MG63 (cell line): ENCODE measurements at places on chromosomes 3 and 15. TPM values are rescaled to one million over a fixed set of nuclear protein-coding genes. Genes with fewer than 3 reads are reported as not detected.

- no peak for DNase-seq
Measured at GRCh38 chr15:84696757-84697156, 19.2 kb downstream of the SEC11A start.

GRCh38 chr3:127193775-127194174 is 844 bp downstream of the PRR23E start:
- no peak for DNase-seq

DNA sequence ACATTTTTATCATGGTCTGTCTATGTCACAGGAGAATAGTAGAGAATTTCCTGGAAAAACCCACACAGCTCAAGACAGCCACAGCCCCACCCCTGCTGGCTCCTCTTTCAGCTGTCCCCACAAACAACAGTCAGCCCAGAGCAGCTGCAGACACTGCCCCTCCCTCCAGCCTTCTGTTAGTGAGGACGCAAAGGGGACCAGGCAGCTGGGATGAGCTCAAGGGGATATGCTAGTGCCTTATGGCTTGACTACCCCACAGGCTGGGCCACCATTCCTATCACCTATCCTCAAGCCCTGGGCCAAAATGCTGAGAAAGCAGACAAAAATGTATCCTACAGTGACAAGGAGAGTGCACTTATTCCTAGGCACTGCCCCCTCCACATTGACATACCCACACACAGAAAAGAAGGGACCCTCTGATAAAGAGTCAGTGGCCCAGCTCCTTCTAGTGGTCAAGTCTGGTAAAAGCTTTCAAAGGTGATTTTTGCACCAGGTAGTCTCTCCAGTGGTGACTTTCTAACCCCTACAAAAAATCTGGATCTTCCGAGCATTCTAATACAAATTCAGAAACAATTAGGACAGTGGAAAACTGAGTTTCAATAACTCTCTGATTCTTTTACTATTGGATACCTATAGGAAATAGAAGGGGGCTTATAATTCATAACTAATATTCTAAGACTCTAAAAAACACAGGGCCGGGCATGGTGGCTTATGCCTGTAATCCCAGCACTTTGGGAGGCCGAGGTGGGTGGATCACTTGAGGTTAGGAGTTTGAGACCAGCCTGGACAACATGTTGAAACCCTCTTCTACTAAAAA is 3.0 kb upstream of the MAP1A start:
- DNase-seq, result no peak

DNA sequence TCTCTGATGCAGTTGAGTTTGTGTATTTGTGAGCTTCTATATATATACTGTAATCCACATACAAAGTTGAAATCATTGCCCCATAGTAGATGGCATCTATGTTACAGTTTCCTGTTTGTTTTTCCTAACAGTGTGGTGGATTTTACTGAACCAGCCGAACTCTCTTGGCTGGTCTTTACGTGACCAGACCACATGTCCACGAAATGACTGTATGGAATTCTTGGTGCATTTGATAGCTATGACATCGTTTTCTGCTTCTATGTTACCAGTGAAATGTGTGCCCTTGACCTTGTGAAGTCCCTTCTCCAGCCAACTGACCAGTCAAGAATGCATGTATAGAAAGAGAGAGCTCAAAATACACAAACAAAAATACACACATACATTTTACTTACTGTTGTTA is 1.8 kb downstream of the KCNMB2 start:
- DNase-seq, result no peak

- DNase-seq, result no peak
Measured at GRCh38 chr15:60583946-60584345, 105.0 kb upstream of the ICE2 start.

- no peak for DNase-seq
Measured at GRCh38 chr15:31482122-31482922, 155.7 kb downstream of the KLF13 start.

- no peak for DNase-seq
Measured at GRCh38 chr3:160893207-160893606, 137.2 kb downstream of the PPM1L start.

- no peak for DNase-seq
Measured at GRCh38 chr3:47156396-47156795, 7.5 kb downstream of the SETD2 start.

DNA sequence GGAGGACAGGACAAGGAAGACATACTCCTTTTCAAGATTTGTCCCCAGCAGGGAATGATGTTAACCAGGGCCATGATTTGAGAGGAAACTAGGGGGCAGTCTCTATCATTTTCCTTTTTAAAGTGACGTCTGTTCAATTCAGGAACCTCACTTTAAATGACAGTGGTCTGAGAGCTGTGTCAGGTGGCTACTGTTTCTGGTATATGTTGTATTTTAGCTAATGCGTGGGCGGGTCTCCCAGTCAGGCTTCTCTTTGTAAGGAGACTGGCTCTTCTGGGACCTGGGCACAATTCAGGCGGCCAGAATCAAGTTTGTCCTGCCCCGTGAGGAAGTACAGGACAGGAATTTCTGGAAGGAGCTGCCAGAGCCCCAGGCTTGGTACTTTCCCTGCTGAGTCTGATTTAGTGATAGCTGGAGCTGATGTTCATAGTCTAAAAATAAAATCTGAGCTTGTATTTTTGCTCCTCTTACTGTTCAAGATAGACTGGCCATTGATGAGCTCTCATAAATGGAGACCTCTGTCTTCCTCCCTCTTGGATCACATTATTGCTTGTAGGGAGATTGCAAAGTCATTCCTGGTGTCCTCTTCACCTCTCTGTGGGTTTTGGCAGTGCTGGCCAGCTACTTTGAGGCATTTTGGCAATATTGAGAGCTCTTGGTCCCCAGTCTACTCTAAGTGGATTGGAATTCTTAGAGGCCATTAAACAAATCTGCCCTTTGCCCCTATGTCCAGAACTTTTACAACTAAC is 25.6 kb downstream of the SQOR start:
- peak; percentile 23 for DNase-seq

GRCh38 chr3:176430244-176431037 is 766.8 kb downstream of the TBL1XR1 start:
- peak; percentile 6 for DNase-seq

DNA sequence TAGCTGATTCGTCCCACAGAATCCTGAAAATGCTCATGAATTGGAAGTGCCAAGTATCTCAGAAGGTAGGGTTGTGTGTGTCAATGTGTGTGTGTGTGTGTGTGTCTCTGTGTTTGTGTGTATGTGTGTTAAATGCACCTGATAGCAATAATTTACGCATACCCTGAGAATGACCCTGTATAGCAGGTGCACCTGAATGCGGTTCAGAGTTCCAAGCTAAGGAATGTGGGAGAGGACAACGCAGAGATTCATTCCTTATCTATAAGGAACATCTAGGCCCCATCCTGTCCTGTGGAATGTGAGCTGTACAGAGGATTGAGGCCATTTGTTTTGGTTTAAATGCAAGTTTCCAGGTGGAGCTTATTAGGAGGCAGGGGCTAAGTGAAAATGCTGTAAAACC is 49.1 kb upstream of the NEDD4 start:
- no peak for DNase-seq

GRCh38 chr15:68447209-68447608 is 15.2 kb upstream of the ITGA11 start:
- no peak for DNase-seq

- DNase-seq, result no peak
Measured at GRCh38 chr3:68953816-68954444, 21.6 kb upstream of the TAFA4 start.

- DNase-seq, result no peak
Measured at GRCh38 chr3:176431991-176432390, 765.3 kb downstream of the TBL1XR1 start.

DNA sequence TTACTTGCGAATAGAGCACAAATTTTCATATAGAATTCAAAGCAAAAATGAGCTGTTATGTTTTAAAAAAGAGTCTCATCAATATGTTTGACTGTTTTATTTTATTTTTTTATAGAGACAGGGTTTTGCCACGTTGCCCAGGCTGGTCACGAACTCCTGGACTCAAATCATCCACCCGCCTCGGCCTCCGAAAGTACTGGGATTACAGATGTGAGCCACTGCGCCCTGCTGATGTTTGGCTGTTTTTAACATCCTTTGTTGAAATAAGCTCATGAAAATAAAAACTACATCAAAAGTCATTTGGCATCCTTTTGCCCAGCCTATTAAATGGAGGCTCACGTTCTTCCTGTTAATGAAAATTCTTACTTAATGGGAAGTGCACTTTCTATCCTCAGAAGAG is 154.7 kb downstream of the ATP10A start:
- DNase-seq, result no peak

- peak; percentile 75 for DNase-seq
Measured at GRCh38 chr3:128794067-128794768, 68.2 kb downstream of the RAB7A start.

DNA sequence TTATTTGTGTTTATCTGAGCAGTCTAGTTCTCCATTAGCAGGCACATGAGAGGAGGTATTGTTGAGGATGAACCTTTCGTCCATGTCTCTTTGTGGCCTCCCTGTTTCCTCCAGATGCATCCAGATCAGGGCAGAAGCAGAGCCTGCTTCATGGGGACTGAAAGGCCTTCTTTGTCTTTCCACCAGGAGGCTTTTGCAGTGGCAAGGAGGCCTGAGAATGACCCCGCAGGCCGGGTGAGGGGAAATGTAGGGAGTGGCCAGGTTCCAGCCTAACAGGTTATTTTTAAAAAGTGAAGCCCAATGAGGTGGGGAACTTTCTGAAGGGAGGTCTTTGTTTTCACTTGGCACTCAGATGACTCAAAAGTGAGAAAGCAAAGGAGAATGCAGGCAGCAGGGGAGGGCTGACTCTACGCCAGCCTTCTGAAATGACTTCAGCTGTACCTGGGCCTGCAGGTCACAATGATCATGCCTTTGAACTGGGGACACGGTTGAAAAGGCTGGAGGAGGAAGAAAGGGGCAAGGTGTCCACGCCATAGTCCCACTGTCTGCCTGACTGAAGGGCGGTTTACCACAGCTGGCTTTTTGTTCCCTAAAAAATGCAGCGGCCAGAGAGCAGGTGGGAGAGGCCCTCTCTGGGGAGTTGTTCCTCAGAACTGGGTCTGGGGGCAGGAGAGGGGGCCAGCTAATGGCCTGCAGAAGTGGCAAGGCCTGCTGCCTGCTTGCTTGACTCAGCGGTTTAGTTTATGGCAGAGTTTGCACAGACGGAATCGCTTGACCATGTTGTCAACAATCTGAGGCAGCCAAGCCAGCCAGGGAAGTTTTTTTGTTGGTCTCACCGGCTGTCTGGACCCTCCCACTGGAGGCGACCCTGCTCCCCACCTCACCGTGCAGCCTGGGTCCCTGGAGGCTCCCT is 28.7 kb downstream of the CMTM7 start:
- no peak for DNase-seq

DNA sequence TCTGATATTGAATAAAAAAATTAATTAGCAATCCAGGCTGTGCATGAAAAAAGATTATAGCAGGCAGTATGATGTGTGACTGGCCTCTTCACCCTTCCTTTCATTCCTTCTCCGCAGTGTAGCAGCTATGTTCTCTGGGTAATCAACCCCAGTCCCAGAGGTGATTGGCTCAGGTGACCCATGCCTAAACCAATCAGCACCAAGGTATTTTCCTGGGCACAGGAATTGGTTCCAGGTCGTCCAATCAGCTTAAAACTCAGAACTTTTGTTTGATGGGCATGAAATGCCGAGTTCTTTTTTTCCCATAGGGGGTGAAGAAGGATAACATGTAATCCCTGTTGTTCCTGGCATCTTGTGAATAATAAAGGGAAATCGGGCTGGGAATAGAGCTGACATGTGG is 5.8 kb upstream of the BNC1 start:
- no peak for DNase-seq

GRCh38 chr15:61049934-61050333 is 179.2 kb downstream of the RORA start:
- peak; percentile 79 for DNase-seq

DNA sequence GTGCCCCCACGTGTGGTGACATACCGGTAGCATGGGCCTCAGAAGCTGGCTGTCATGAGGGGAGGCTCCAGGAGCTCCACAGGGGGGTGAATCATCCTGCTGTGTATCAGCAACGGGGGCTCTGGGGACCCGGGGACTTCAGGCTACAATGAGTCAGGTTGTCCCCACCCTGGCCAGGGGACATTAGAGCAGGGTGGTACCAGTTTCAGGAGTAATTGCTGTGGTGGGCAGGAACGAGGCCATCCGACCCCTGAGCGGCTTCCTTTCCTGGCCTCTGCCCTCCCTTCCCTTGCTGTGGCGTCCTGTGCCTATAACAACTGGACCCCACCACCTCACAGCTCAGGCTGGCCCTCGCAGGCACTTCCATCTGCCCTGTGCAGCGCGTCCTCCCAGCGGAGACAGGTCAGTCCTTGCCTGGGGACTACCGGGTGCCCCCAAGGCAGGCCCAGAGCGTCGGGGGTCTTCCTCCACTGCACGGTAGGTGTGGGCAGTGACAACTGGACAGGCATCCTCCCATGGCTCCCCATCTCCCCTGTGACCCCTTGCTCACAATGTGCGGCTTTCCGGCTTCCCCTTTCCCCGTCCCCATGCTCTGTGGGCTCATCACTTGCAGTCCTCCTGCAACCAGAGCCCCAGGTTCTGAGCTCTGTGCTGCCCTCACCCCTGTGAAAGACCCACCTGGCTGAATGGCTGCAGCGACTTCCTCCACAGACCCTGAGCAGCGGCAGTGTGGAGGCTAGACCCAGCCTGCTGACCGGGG is 57.0 kb downstream of the KLF15 start:
- no peak for DNase-seq

DNA sequence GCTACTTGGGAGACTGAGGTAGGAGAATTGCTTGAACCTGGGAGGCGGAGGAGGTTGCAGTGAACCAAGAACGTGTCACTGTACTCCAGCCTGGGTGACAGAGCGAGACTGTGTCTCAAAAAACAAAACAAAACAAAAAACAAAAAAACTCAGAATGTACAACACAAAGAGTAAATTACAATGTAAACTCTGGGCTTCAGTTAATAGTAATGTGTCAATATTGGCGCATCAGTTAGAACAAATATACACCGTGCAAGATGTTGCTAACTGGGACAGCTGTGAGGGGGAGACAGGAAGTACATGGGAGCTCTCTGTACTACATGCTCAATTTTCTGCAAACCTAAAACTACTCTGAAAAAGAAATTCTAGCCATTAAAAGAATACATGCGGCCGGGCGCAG is 23.5 kb upstream of the TRPM1 start:
- no peak for DNase-seq

DNA sequence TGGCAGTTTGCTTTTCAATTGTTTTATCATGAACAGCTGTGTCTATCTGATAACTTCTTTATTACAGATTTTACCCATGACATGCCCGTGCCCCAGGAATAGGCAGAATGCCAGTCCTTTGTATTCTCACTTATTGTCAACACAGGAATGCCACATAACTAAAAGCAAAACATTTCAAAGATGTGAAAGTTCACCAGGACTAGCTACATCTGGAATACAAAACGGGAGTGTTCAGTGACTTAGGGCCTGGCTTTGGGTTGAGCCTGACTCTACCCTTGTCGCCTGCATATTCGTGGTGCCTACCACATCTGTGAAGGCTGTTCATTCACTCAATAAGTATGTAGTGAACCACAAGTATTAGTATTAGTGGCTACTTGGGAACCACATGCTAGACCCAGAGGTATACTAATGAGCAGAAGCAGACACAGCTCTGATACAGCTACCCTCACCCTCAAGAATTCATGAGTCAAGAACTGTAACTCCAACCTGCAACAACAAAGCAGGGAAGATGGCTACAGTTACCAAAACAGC is 2.9 kb downstream of the TNFSF10 start:
- no peak for DNase-seq

SMAD6 gene
- 34.3 and 37.8 TPM in 2 replicates for total RNA-seq

TMC3 gene
- total RNA-seq, result not detected in 2 replicates

PXYLP1 gene
- total RNA-seq, result 39.1 and 40.5 TPM in 2 replicates

KLHL25 gene
- 8.9 and 9.3 TPM in 2 replicates for total RNA-seq

P2RY12 gene
- total RNA-seq, result not detected in 2 replicates

ARNT2 gene
- total RNA-seq, result 7.2 and 7.4 TPM in 2 replicates

ROPN1 gene
- total RNA-seq, result not detected in 2 replicates

SPSB4 gene
- total RNA-seq, result 0.23 and 1.2 TPM in 2 replicates

SLC6A1 gene
- not detected in 2 replicates for total RNA-seq

FEZF2 gene
- total RNA-seq, result not detected in 2 replicates

ATP1B3 gene
- 35.5 and 38.5 TPM in 2 replicates for total RNA-seq

FMN1 gene
- total RNA-seq, result 0.25 and 9.0 TPM in 2 replicates
